Trophoblast cell (in vitro differentiated cells and primary cell): ENCODE measurements at places on chromosomes 13 and 19.

DNA sequence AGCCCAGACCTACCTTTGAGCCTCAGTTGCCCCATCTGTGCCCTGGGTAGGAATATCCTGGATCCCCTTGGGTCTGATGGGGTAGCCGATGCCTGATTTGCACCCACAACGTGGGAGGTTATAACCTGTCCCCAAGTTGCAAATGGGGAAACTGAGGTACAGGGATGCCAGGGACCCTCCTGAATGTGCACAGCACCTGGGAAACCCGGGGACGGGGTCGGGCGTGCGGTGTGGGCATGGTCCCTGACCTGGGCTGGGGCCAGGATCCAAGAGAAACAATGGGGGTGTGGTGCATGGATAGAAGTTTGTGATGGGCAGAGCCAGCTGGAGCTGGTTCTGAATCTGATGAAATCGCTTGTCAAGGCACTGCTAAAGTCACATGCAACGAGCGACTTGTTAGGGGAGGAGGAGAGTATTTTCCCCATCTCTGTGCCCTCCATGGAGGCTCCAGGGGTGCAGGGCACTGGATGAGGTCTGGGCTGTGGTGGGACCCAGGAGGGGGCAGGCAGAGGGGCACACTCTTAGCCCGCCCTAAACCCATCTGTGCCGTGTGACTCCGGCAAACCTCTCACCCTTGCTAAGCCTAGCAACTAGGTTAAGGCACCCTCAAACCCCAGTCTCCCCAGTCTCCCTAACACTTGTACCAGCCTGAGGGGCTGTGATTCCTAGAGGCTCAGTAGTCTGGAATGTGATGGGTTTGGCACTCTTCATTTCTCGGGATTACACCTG, 749 bp downstream of the GDF15 start:
- peaks cover 3% of the 10 kb centered on the region for H3K27me3 ChIP-seq
- DNase-seq = no peak
- H3K4me3 ChIP-seq = no peak overlapping the region
- H3K27ac ChIP-seq = no peak overlapping the region
- H3K4me1 ChIP-seq = peaks cover 26% of the 10 kb centered on the region
- peaks cover 5% of the 10 kb centered on the region for H3K36me3 ChIP-seq

- no peaks in the 10 kb centered on the region for H3K4me1 ChIP-seq
- no peak overlapping the region for H3K4me3 ChIP-seq
- H3K27me3 ChIP-seq = no peaks in the 10 kb centered on the region
- H3K27ac ChIP-seq = no peak overlapping the region
- no peak for DNase-seq
Measured at GRCh38 chr19:18353378-18354005, 13.1 kb downstream of the PGPEP1 start.

DNA sequence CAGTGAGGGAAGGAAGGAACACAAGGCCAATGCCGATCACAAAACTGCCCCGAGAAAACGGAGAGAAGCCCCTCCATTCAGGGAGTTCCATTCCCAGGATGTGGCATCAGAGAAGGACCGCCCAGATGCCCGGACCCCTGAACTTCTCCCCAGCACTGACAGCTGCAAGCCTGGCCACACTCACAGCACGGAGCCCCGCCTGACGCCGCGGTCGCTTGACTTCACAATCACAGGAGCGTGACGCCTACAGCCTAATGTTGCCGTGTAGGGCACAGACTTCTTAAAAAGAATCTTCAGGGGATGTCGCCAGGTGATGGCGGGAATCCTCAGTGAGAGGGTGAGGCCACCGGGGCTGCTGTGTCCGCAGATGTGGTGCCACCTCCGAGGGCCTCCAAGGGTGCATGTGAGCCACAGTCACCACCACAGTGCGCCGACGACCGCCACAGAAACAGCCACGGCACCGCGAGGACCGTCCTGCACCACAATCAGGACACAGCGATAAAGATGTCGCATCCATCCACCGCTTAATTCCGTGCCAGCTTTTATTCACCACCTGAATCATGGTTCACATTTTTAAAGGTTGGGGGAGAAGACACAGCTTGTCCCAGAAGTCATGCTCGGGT, 77.2 kb downstream of the SPACA7 start:
- no peaks in the 10 kb centered on the region for H3K36me3 ChIP-seq
- H3K4me3 ChIP-seq = no peak overlapping the region
- no peak overlapping the region for H3K27ac ChIP-seq
- H3K27me3 ChIP-seq = no peaks in the 10 kb centered on the region
- DNase-seq = no peak

DNA sequence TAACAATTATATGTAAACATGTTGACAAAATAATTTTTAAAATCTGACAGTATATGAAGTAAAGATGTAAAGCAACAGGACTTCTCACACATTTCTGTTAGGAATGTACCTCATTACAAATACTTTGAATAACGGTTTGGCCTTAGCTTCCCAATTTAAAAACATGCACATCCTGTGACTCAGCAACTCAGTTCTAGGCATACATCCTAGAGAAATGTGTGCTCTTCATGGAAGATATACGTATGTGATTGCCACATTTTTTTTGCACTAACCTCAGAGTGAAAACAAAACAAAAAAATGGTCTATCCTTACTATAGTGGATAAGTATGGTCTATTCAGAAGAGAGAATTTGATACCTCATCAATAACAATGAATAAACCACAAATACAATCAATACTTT, 314.6 kb downstream of the LIG4 start:
- H3K4me1 ChIP-seq = no peaks in the 10 kb centered on the region
- H3K36me3 ChIP-seq = no peaks in the 10 kb centered on the region
- no peak for DNase-seq

GRCh38 chr13:35489050-35489449, 12.6 kb upstream of the MAB21L1 start:
- H3K27me3 ChIP-seq = no peaks in the 10 kb centered on the region
- no peak overlapping the region for H3K4me3 ChIP-seq
- no peaks in the 10 kb centered on the region for H3K36me3 ChIP-seq
- DNase-seq = no peak
- H3K4me1 ChIP-seq = no peaks in the 10 kb centered on the region

DNA sequence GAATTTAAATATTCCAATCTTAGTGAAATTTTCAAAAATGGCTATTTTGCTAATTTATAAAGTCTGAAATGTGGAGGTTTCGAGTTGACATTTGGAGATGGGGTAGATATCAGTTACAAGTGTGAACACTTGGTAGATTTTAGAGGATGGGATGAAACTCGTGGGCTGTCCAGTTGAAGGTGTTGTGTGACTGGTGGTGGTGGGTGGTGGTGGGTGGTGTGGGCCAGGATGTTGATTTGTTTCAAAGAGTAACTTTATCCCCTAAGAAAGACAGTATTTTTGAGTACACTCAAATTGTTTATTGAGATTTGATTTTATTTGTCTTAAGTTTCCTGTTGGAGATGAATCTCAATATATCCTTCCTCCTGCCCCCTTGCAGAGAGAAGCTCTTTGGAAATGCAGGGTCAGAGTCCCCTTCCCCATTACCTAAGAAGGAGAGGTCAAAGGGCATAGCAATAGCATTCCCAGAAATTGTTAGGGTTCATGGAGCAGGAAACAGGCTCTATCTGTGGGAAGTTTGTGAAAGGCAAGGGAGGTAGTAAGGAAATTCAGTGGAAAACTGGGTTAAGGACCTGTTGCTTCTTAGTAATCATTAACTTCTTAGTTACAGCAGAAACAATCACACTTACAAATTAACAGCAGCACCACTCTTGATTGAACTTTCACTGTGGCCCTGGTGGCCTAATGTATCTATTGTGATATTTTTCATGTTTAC, 133.6 kb upstream of the RNF113B start:
- H3K4me3 ChIP-seq = no peak overlapping the region
- no peak for DNase-seq

- H3K4me1 ChIP-seq = peaks cover 18% of the 10 kb centered on the region
- H3K36me3 ChIP-seq = peaks cover 59% of the 10 kb centered on the region
- no peak overlapping the region for H3K4me3 ChIP-seq
- peak; percentile 19 for DNase-seq
- H3K27me3 ChIP-seq = no peaks in the 10 kb centered on the region
- no peak overlapping the region for H3K27ac ChIP-seq
Measured at GRCh38 chr19:16118489-16119033, 6.9 kb downstream of the RAB8A start.

- no peak overlapping the region for H3K27ac ChIP-seq
- no peak overlapping the region for H3K4me3 ChIP-seq
Measured at GRCh38 chr19:44822177-44822576, 13.3 kb downstream of the BCAM start.

DNA sequence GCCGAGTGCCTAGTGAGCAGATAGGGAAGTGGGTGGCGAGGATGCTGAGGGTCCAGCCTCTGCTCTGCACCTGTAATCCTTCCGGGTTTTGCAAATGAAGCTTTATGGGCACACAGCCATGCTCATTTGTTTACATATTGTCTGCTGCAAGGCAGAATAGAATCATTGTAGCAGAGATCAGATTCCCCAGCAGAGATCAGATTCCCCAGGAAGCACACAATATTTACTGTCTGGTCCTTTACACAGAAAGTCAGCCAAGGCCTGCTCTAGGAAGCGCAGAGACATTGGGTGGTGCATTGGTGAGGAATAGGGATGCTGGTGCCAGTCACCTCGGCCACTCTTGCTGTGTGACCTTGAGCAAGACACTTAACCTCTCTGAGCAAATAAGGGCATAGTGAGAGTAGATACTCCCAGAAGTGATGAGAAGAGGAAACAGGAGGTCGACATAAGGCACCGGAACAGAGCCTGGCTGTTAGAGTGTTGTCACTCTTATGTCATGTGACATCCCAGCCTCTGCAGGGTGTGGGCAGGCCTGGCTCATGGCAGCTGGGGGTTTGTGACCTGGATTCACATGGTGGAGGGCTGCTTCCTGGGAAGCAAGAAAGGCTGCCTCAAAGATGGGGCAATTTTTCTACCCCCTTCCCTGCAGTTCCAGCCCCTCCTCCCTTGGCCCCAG, 25.6 kb downstream of the CARM1 start:
- H3K4me3 ChIP-seq = no peak overlapping the region
- H3K27ac ChIP-seq = no peak overlapping the region
- no peaks in the 10 kb centered on the region for H3K27me3 ChIP-seq
- no peak for DNase-seq
- H3K36me3 ChIP-seq = peaks cover 5% of the 10 kb centered on the region

DNA sequence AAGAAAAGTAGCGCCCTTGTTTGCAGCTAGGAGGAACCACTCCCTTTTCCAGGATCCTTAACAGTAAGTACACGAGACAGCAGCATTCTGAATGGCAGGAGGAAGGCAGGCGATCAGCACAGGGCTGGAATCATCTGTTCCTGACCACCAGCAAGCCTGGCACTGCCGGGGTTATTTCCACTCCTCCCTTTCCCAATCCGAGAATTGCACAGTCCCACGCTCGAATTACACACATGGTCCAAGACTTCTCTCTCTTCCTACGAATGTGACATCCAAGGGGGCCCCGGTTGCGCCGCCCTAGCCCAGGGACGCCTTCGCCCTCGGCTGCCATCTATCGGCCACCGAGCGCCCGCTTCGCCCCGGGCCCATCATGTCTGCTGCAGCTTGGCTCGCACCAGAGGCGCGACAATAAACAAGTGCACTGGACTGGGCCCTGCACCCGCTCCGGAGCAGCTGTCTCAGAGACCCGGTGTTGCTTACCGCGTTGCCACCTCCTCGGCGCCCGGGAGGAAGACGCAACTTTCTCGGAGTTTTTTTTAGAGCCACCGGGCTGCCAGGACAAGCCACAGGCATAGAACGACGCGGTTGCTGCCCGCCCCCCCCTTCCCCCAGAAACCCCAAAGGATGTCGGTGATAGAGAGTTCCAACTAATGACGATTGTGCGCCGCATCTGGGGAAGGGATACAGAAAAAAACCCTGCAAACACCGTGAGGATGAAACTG, at the start of gene SLITRK5:
Gene SLITRK5 (plus strand): TSS at position 341 of the 722 bp plus-strand sequence. CDS start 4,018 bp downstream, outside the sequence.
- peaks cover 19% of the 10 kb centered on the region for H3K4me1 ChIP-seq
- DNase-seq = peak; percentile 41
- peaks cover 45% of the 10 kb centered on the region for H3K27me3 ChIP-seq
- no peak within 1 kb of the TSS for H3K27ac ChIP-seq
- H3K36me3 ChIP-seq = no peaks in the 10 kb centered on the region

DNA sequence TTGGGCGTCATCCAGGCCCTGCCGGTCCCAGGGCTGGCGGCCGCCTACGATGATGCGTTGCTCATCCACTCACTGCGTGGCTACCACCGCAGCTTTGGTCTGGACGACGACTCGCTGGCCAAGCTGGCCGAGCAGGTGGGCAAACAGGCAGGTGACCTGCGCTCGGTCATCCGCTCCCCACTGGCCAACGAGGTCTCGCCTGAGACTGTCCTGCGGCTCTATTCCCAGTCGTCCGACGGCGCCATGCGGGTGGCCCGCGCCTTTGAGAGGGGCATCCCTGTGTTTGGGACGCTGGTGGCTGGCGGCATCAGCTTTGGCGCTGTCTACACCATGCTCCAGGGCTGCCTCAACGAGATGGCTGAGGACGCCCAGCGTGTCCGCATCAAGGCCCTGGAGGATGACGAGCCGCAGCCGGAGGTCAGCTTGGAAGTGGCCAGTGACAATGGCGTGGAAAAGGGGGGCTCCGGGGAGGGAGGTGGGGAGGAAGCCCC, 3.5 kb downstream of the IRGC start:
- H3K36me3 ChIP-seq = no peaks in the 10 kb centered on the region
- no peak overlapping the region for H3K27ac ChIP-seq
- no peak for DNase-seq
- H3K4me3 ChIP-seq = no peak overlapping the region

GRCh38 chr19:48724796-48725753, 5.5 kb upstream of the MAMSTR start:
- no peaks in the 10 kb centered on the region for H3K36me3 ChIP-seq
- DNase-seq = peak; percentile 59
- H3K4me3 ChIP-seq = peak overlapping the region; percentile 35
- no peak overlapping the region for H3K27ac ChIP-seq
- H3K4me1 ChIP-seq = peaks cover 3% of the 10 kb centered on the region
- H3K27me3 ChIP-seq = no peaks in the 10 kb centered on the region

DNA sequence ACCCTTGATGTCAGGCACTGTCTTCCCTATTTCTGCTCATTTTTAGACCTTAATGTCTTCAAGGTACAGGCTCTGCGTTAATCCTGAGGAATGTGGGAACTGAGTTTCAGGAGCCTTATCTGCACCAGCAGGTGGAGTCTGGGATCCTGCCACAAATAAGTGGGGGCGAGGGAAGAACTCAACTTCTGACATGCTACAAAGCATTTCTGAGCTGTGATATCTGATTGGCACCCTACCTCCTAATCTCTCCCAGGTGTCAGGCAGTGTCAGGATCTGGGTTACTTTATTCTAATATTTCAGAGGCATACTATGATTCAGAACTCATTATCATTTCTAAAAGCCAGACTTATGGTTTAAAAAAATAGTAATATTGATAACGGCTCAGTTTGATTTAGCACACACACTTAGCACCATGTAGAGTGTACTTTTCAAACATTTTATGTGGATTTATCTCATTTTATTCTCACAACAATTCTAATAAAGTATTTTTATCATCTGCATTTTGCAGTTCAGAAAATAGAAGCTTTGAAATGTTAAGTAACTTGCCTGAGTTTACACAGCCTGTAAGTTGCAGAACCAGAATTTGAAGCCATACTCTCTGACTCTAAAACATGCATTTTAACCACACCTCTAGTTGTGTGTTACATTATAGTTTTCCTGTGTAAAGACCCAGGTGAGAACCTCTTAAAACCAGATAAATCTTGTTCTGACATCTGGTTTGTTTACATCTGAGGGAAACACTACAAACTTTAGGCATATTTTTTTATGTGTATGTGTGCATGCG, 358.6 kb downstream of the TDRD3 start:
- H3K27ac ChIP-seq = no peak overlapping the region
- H3K4me3 ChIP-seq = no peak overlapping the region
- peaks cover 6% of the 10 kb centered on the region for H3K4me1 ChIP-seq
- no peaks in the 10 kb centered on the region for H3K36me3 ChIP-seq
- no peaks in the 10 kb centered on the region for H3K27me3 ChIP-seq
